ENCODE measurements at places on chromosomes 1 and 21.

DNA sequence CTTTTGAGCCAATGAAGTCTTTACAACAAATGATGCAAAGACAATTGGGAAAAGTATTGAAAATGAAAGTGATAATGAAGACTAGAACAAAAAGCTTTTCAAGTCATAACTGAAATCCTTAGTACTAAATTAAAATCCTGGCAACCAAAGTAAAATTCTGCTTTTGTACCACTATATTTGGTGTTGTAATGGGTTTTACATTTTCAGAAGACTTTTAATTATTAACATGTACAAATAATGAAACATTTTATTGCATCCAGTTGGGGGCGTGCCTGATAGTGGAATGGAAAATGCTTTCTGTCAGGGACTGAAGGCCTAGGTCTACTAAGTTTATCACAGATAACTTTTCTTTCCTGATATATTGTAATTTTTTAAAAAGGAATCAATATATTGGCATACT, 89.4 kb downstream of the SDCCAG8 start:
- DNase-seq = peak; percentile 23

DNA sequence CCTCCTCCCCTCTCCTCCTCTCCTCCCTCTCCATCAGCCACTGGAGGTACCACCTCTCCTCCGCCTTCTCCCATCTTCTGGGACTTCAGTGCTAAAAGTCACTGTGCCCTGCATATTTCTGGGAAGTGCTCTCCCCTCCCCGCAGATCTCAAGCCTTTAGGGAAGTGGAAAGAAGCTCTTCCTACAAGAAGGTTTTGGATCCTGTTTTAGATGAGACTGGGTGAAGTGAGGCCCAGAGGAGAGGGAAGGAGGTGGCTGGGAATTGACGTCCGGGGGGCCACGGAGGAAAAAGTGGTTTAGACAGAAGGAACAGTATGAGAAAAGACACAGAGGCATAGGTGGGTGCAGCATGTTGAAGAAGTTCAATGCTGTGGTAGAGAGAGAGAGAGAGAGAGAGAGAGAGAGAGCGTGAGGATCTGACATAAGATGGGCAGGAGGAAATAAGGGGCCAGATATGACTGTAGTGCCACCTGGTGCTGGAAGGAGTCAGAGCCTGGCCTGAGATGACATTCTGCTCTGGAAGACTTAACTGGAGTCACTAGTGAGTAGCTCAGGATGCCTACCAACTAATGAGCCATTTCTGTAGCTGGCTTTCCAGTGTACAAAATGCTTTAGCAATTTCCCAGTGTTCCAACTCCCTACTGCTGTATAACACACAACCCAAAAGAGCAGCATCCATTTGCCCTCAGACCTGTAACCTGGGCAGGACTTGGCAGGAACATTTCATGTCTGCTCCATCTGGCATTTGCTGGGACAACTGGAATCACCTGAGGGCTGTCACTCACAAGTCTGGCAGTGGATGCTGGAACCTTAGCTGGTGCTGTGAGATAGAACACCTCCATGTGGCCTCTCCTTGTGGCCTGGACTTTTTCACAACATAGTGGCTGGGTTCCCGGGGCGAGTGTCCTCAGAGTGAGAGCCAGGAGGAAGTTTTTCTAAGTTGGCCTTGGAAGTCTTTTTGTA, 16.6 kb upstream of the ZSCAN20 start:
- DNase-seq = no peak

DNA sequence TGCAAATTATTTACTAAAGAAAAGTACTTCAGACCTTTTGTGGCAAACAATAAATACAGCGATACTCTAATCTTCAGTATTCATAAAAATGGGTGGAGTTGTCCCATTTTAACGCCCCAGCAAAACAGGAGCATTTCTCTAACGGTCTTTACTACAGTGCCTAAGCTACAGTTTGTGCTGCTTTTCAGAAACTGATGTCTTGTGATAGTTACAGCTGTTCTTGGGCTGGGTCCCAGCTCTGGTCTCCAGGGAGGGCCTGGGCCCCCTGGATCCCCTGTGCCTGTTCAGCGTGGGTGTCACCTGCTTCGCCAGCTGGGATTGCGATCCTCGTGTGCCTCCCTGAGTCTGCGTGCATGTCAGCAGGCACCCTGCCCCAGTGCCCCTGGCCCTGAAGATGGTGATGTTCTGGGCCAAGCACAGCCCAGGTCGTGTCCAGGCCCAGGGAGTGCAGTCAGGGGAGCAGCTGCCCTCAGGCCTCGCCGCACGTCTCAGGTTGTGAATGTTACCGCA, 64.0 kb upstream of the DIP2A start:
- no peak for DNase-seq

- DNase-seq = no peak
Observed at GRCh38 chr21:35475762-35476161, 426.7 kb upstream of the RUNX1 start.

- DNase-seq = no peak
Observed at GRCh38 chr1:160636076-160636475, 10.8 kb downstream of the SLAMF1 start.

GRCh38 chr1:100304921-100305320, 38.9 kb downstream of the RTCA start:
- DNase-seq = no peak

DNA sequence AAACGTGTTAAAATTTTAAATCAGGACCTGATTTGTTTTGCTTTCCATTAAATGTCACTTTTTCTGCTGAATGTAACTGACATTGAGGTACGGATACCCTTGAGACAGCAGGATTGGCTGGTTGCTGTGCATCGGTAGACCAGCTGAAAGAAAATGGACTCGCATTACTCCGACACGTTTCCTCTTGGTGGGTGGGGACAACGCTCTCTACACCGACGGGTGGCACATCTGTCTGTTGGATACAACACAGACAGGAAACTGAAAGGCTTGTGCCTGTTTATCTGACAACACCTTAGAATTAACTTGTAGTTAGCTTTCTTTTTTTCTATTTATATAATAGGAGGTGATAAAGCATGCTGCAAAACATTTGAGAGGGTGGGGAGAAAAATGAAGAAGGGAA, 19.4 kb downstream of the PRPF38A start:
- no peak for DNase-seq

DNA sequence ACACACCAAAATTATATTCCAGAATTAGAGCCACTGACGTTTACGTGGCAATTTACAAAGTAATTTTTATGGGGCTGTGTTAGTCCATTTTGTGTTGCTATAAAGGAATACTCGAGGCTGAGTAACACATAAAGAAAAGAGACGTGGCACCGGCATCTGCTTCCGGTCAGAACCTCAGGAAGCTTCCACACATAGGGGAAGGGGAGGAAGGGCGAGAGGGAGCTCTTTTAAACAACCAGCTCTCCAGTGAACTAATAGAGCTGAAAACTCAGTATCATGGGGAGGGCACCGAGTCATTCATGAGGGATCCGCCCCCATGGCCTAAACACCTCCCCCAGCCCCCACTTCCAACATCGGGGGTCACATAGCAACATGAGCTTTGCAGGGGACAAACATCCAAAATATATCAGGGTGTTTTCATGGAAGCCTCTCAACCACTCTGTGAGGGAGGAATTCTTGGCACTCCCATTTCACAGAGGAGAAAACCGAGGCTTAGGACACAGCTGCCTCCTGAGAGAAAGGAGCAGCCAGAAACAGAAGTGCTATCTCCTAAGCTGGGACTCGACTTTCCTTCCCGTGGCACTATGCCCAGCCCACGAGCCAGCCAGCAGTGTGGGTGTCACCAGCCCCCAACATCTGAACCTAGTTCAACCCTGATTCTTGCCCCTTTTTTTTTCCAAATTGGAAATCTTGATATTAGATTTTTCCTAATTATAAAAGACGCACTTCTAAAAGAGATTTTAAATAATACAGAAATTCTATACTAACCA, 29.2 kb downstream of the MIS18A start:
- peak; percentile 40 for DNase-seq

DNA sequence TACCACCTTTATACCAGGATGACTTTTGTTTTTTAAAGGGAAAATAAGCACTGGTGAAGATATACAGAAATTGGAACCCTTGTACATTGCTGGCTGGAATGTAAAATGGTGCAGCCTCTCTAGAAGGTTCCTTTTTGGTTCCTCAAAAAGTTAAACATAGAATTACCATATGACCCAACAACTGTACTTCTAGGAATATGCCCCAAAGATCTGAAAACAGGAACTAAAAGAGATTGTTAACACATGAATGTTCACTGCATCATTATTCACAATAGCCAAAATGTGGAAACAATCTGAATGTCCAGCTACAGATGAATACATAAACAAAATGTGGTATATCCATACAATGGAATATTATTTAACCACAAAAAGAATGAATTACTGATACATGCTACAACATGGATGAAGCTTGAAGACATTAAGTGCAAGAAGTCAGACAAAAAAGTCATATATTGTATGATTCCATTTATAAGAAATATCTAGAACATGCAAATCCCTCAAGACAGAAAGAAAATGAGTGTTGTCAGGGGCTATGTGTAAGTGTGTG, 84.9 kb upstream of the DMRTA2 start:
- DNase-seq = no peak

DNA sequence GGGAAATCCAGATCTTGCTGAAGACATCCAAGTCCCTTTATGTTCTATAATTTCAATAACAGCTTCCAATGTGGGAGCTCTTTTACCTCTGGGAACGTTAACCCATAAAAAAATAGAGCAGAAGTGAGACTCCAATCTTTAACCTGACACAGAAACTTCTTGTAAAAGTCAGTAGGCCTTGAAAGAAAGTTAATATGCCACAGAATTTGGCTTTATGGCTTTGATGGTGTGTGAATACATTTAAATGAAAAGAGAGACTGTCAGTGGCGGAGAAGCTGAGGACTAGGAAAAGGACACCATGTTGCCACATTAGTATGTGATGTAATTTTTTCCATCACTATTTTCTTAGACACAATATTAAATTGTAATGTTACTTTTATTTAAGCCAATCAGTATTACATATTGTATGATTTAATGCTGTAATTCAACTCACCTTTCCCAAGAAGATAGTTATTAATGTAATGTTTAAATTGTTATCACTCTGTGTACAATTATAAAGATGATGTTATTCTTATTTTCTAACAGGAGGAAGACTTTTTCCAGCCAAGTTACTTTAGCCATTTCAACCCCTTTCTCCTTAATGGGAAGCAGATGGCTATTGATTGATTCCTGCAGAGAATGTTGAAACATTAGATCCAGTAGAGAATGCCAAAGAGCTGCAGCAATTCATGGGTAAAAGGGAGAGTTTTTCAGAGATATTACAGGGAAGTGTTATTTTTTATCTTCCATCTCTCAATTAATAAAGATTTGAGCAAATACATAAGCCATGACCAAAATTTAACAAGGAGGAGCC, 17.5 kb upstream of the CLDN8 start:
- DNase-seq = no peak

DNA sequence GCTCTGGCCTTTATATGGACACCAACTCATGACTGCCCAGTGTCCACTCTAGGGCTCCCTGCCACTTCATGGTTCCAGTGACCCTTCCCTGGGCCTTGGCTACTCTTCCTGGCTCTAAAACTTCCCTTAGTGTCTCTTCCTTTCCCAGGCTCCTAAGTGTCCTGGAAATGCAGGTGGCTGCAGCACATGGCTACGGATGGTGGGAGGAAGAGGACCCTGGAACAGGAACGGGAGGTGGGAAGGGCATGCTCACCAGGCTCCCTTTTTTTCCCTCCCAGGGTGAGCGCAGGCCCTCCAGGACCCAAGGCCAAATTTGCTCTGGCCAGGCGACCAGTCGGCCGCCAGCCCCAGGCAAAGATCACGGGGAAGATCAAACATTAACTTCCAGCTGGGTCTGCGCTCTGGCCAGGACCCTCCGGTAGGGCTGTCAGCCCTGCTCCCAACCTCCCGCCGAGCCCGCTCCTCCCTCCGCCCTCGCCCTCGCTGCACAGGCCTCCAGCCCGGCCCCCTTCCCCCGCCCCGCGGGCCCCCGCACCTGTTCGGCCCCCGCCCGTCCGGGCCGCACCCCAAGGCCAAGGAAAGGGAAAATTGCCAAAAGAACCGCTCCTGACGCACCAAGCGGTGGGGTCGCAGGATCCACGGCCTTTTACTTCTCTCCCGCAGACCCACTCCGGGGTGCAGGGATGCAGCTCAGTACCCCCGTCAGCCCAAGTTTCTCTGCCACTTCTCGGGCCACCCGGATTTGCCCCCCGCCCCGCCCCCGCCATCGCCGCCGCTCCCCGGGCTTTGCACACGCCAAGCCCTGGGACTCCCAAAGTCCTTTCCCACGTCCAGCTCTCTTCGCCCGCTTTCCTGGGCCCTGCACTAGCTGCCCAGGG, 894 bp downstream of the TCEA3 start:
- no peak for DNase-seq

DNA sequence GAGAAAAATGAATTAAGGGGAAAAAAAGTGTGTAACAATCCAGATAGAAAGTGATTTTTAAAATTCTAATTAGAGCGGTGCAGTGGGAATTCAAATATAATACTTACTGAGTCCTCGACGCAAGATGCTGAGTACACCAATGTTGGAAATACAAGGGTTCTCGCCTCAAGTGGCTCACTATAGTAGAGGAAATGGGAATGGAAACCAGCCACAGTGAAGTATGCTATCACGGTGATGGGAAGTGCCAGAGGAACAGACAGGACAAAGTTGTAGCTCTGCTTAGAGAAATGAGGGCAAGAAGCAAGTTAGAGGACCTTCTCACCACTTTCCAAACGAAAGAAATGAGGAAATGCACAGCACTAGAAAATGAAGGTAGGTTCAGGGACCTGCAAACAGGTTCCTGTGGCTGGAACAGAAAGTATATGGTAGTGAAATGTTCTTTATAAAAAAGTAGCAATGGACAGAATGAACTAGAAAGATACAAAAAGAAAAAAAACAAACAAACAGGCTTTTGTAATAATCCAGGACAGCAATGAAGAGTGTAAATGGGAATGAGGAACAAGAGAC, 13.5 kb downstream of the EGLN1 start:
- DNase-seq = no peak

Data from NCI-H748 treated with DMSO at 0.1 percent for 48 hours (cell line).